Breast epithelium (tissue), 4 donors: ENCODE measurements at places on chromosomes 4 and X. TPM values are rescaled to one million over a fixed set of nuclear protein-coding genes. Genes with fewer than 3 reads are reported as not detected.

Gene RAB40A
- total RNA-seq, result 0.48 TPM

Gene AMOT
- total RNA-seq, result 14.1 TPM

Gene SRPX
- 168 TPM for total RNA-seq

Gene DBET
- not detected for total RNA-seq

Gene DRP2
- total RNA-seq, result under 0.01 TPM

Gene GLOD5
- 0.66 TPM for total RNA-seq

DNA sequence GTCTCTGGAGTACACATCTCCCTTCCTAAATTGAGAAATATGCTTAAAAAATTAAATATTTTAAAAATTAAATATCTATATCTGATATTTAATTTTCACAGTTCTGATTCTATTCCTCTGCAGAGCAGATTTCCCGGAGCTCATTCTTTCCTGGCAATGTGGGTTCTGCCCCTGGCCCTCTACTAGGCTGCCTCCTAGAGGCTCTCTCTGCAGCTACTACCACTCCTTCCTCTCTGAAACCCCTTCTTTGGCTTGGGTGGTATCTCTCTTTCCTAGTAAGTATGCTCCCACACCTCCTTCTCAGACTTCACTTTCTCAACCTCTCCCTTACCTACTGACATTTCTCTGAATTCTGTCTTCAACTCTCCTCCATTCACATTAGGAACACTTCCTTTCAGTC, 45.3 kb downstream of the RPGR start:
- DNase-seq, result no peak

DNA sequence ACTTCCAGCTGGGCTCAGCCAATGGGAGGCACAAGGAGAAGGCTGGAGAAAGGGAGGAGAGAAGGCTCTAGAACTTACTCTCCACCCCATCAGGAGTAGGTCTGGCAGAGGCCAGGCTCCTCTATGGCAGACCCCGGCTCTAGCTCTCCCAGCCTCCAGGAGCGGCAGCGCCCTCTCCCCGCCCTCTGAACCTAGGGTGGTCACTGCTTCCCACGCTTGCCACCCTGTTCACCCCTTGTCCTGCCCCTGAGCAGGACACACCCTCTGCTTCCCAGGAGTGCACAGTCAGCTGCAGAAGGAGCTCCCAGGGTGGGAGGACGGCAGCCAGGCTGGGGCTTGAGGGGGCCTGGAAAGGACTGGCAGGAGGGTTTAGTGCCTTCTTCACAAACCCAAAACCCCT, 53.0 kb upstream of the CRMP1 start:
- DNase-seq, result no peak

- DNase-seq, result no peak
These were observed 4.0 kb upstream of the ZFX start for GRCh38 chrX:24145303-24146186.

DNA sequence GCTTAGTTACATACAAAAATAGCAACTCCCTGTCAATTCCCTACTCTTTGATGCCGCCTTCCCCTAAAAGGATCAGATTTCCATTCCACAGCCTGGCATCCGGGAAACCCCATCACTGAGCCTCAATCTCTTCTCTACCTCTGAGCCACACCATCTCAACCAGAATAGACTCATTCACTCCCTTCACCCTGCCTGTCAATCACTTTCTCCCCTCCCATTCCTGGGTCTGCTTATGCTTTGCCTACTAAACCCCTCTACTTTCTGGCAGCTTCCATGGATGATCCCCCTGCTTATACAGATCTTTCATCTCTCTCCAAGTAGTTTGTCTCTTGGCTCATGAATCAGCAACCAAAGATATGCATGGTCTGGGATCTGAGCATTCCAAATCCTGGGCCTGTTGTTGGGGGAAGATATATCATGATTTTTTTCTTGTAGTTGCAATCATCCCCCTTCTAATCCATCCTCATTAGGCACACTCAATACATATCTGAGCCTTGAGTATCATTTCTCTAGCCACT, 2.6 kb downstream of the AMER1 start:
- no peak for DNase-seq

GRCh38 chrX:109878236-109878635, 124.7 kb upstream of the TMEM164 start:
- no peak for DNase-seq
